Panc1 (cell line): ENCODE measurements at places on chromosomes 1 and 21.

- no peak for DNase-seq
Measured at GRCh38 chr1:219523411-219523810, 89.5 kb downstream of the ZC3H11B start.

- DNase-seq = no peak
Measured at GRCh38 chr1:173549813-173550212, 53.1 kb downstream of the SLC9C2 start.

- DNase-seq = peak; percentile 2
Measured at GRCh38 chr21:37758982-37759381, 157.3 kb downstream of the KCNJ6 start.

GRCh38 chr1:217089361-217090014 lies 366.3 kb upstream of the ESRRG start:
- no peak for DNase-seq

- DNase-seq = no peak
Measured at GRCh38 chr1:119007339-119007669, 19.2 kb upstream of the TBX15 start.

- no peak for DNase-seq
Measured at GRCh38 chr1:116733476-116734365, 20.5 kb upstream of the CD2 start.

DNA sequence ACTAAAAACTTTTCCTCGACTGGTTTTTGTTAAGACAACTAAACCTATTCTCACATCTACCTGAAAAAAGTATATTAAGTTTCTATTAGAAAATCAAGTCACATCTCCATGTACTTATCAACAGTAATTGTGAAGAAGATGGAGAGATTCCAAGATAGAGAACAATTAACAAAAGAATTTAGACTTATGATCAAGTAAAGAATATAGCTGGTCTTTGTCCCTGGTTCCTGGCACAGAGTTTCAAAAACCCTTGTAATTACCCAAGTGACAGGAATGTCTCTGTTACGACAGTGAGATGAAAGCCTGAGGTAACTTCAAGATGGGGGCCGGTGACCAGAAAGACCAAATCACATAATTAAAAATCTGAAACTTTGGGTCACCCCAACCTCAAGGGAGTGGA lies 91.6 kb downstream of the ASH1L start:
- no peak for DNase-seq

GRCh38 chr1:28671254-28671780 lies 2.7 kb downstream of the GMEB1 start:
- DNase-seq = no peak

DNA sequence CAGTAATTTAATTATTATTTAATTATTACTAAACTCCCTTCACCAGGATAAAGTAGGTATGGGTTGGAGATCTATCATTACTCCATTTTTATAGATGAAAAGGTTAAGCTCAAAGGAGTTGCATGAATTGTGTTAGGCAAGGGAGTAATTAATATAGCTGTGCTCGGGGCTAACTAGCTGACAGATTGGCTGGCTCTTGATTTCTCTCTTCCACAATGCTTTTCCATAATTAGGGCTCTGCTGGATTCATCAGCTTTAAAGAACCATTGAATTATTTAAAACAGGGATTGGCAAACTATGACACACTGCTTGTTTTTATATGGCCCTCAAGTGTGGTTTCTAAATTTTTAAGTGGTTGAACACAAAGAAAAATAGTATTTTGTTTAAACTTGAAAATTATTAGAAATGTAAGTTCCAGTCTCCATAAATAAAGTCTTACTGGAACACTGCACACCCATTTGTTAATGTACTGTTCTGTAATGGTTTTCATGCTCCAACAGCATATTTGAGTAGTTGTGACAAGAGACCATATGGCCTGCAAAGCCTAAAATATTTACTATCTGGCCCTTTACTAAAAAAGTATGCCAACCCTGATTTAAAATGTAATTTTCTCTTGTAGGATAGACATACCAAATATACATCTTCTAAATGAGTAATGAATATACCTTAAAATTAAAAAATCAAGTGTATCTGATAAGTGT lies 76.4 kb downstream of the GDAP2 start:
- no peak for DNase-seq

DNA sequence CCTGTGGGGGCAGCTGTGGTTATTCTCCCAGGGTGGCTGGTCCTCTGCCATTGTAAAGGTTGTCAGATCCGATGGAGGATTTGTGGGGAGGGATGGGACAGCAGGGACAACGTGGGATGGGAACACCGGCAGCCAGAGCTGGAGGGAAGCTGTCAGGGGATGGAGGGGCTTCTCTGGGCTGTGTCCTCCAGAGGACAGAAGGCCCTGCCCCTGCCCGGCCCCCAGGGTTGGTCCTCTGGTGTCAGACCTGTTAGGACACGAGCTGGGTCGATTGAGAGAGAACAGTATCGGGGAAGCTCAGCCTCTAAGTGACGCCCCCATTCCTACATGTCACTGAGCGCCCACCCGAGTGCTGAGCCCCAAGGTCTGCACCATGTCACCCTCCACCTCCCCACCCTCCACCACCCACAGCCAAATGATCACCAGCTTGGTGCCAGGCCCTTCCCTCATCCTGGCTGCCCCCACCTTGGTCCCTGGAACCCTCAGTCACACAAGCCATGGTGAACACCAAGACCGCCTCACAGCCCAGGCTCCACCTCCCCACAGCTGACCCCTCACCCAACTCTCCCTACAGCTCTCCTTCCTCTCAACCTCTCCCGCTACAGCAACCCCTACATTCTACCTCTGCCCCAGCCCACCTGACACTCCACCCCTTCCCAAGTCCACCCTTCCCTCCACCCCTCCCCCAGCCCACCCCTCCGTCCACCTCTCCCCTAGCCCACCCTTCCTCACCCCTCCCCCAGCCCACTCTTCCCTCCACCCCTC lies 244.4 kb downstream of the MATN1 start:
- DNase-seq = no peak

GRCh38 chr1:30100524-30100862 lies 622.9 kb downstream of the MATN1 start:
- no peak for DNase-seq

DNA sequence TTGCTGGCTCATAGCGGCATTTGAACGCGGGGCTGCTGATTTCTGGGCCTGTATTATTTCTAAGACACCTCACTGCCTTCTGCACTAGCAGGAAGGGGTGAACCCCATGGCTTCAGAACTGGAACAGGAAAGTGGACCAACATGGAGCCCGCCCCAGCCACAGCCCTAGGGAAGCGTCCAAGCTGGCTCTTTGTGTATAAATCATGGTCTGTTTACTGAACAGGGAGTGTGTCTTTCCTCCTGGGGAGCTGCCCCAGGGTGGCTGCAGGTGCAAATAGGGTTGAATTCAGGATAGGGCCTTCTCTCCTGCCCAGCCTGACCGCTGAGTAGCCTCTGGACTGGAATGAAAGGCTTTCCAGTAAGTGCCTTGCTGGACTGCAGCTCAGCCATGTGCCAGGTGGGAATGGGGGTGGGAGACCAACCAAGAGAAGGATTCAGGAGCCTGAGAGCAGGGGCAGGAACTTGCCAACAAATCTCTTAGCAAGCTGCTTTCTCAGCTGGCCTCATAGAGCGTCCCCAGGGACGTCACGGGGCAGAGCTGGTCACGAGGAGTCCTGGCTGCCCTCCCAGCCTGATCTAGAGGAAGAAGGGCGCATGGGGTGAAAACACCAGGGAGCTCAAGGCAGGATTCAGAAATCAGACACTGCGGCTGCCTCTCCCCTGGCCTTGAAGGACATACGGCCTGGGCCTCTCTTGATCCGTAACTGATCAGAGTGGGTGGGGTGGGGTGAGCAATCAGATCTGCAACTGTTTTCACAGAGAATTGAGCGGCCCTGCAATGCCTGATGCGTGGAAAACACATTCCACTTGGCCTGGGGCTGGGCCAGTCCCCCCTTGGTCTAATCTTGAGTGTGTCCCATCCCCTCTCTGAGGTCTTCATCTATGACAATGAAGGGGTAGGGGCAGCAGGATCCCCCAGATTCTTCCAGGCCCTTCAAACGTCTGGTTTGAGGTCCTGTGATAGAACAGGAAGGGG lies 56.5 kb upstream of the SELENON start:
- no peak for DNase-seq

- no peak for DNase-seq
Measured at GRCh38 chr1:59195151-59195550, 101.7 kb upstream of the FGGY start.

GRCh38 chr1:9455487-9456234 lies 83.6 kb upstream of the SLC25A33 start:
- DNase-seq = no peak

DNA sequence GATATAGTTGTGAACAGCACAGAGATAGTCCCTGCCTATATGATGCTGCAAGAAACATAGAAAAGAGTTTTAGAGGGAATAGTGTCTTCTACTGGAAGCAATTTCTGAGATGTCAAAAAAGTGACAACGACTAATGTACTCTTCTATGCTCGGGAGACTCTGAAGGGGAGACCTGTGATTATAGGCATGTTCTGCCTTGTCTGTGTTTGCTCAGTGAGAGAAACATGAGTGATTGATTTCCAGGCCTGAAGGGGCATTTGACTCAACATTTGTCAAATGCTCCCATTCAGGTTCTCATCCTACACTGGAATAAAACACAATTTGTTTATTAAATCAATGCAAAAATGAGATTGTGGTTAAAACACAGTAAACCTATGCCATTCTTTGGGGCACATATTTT lies 131.8 kb downstream of the CTH start:
- no peak for DNase-seq

- DNase-seq = no peak
Measured at GRCh38 chr1:24110642-24111261, 1.2 kb downstream of the MYOM3 start.

- no peak for DNase-seq
Measured at GRCh38 chr1:86706018-86706635, 1.8 kb downstream of the SH3GLB1 start.

DNA sequence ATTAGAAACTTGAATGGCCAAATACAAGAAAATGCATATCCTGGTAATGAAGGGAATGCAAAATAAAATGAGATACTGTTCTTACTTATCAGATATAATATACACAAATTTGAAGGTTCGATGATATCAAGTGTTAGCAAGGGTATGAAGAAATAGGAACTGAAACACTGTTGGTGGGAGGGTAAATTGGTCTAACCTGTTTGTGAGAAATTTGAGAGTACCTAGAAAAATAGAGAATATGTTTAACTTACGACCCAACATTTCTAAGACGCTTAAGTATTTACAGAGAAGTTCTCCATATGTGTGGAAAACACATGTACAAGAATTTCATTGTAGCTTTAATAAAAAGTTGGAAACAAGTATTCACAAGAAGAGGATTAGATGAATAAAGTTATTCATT lies 25.9 kb downstream of the ATG4C start:
- no peak for DNase-seq

GRCh38 chr1:6794164-6794563 lies 8.9 kb downstream of the CAMTA1 start:
- DNase-seq = no peak

DNA sequence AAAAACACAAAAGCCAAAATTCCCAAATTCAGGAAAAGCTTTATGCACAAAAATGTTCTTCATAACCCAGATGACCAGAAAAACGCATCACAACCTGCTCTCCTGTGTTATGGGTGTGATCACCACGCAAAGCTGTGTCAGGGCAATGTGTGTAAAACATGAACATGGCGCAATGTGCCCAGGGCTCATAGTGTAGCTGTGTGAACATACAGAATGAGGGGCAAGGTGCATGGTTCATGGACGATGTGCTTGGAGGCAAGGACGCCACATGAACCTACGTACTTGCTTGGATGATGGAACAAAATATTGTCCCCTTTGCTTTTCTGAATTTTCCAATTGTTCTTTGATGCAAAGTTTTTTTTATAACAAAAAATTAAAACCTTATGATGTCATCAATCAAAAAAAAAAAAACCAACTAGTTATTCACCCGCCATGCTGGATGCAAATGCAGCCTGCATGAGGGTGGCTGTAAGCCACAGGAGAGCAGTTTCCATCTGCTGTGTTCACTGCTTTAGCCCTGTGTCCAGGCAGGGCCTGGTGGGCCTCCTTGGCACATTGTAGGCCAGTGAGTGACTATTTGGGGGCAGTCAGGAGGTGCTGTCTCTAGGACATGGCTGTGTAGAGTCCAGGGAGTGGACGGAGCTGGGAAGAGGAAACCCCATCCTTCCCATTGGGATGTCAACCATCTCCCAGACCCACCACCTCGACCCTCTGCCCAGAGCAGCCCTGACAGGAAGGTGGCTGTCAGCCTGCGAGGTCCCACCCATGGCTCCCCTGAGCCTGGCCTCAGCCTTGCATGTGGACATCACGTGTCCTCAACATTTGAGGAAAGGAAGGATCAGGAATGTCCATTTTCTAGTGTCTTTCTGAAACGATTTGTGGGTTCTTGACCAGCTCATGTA lies 13.6 kb downstream of the KRTAP10-1 start:
- no peak for DNase-seq

- DNase-seq = no peak
Measured at GRCh38 chr1:209256766-209257350, 326.7 kb upstream of the CAMK1G start.

DNA sequence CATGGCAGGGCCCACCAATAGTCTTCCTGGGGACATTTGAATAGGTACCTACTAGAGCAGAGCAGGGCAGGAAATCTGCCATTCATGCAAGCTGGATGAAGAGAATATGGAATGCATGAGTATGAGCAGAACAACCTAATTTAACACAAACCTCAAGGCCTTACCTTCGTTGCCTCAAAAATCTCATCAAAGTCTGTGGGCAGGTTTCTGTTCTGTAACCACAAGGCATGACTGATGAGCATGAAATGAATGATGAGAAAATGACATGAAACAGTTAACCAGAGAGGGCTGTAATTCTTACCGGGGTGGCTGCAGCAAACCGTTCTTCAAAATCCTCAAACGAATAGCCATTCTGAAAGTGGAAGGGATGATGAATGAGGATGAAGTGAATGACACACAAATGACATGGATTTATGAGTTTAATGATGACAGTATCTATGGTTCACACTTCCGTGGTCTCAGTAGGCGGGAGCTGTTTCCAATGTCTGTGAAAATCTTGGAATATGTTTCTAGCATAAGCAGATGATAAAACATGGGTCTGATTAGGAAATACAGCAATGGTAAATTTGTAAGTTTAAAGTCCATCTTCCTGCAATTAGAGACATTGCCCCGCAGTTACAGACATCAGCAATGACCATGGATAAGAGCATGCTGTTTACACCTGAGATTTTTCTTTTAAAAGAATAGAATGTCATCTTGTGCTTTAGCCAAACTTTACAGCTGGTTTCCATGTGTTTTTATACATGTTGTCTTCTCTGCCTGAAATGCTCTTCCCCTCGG lies 67.6 kb upstream of the C8B start:
- no peak for DNase-seq
